ENCODE measurements at places on chromosomes 5 and 9.

DNA sequence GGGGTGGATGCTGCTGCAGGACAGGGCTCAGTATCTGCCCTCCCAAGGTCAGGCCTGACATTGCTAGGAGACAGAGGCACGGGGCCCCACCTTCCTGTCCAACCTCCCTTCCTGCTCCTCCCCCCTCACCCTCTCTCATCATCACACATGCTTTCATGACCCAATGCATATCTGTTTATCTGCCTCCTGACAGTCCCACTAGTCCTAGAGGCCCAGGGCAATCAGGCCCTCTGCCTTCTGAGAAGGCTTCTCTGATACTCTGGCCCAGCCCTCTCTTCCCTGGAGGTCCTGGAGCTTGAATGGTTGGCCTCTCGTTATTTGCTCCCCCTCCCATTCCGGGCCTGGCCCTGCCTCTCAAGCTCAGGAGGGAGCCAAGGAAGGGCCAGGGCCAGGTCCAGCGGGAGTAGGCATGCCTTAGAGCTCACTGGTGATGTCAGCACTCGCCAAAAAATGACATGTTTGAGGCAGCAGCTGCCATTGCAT is 90.6 kb upstream of the SAP30L start:
- DNase-seq, result no peak

- no peak for DNase-seq
Observed at GRCh38 chr9:109880276-109881169, 100.5 kb downstream of the PALM2AKAP2 start.

- DNase-seq, result no peak
Observed at GRCh38 chr9:99433555-99433954, 211.5 kb downstream of the SEC61B start.

DNA sequence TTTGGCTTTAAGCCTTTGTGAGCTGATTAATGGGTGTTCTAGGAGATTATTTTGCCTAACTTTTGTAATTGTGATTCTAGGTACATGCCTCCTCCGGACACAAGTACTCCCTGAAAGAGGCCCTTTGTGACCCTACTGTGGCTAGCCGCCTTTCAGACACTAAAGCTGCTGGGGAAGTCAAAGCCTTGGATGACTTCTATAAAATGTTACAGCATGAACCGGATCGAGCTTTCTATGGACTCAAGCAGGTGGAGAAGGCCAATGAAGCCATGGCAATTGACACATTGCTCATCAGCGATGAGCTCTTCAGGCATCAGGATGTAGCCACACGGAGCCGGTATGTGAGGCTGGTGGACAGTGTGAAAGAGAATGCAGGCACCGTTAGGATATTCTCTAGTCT is 13.6 kb downstream of the ITGA1 start:
- DNase-seq, result no peak

- DNase-seq, result no peak
Observed at GRCh38 chr9:109277451-109277850, 43.4 kb downstream of the EPB41L4B start.

DNA sequence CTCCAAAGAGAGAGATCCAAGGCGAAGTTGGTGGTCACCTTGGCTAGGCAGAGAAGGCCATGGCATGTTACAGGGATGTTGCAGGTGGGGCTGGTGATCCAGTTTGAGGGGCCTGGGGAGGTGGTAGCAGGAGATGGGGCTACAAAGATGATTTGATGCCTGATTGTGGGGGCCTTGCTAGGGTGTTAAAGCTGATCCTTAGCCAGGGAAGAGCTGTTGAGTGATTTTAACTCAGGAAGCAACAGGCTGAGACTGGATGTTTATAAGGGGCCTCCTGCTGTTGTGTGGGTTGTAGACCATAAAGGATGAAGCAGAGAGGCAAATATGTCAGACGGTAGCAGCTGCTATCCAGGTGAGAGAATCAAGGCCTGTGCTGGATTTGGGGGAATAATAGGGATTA is 19.0 kb upstream of the SMAD5 start:
- no peak for DNase-seq

DNA sequence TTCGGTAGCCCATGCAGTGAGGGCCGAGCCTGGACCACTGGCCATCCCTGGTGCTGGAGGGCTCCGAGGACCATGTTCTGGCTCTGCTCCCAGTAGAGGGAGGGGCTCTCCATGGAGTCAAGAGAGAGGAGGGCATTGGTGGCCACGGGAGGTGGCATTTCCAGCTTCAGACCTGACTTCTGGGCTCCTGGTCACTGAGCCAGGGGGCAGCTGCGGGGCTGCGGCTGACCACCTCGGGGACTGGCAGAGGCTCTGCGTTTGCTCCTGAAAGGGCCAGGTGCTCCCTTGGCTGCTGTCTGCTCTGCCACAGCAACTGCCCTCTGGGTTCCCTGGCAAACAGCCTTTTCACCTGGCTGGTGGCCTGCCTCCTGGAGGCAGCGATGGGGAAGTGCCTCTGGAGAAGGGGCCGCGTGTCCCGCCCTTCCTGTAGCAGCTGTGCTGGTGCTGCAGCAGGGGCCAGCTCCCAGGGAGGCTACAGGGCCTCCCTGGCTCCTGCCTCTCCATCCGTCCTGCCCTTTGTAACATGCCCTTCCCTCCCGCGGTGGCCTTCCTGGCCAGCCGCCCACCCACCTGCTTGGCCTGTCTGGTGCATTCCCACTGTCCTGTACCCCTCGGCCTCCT is 144.6 kb downstream of the CACNA1B start:
- DNase-seq, result no peak

GRCh38 chr5:54217826-54218503 is 92.4 kb downstream of the ARL15 start:
- no peak for DNase-seq

DNA sequence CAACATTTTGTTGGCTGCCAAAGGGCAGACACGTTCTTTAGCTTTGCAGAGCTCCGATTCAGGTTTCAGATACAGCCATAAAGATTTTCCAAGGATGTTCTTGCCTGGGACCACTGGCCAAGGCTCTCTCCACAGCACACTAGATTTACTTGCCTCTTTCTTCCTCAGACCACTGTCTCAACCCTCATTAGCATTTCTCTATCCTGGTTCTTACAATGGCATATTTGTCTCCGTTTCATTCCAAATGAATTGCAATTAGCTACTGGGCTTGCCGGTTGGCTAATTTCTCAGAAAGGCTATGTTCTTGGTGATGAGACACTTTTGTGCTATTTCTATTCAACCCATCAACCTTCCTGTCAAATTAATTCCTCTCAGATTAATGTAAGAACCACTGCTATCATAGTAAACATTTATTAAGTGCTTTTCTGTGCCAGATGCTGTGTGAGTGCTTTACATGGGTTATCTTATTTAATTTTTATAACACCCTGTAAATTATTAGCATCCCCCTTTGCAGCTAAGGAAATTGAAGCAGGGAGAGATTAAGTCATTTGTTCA is 118.4 kb upstream of the NR3C1 start:
- DNase-seq, result no peak

Measured in T-helper 17 cell (primary cell).